ENCODE measurements at places on chromosomes 3 and 15.

GRCh38 chr3:158430448-158430847, 140.5 kb upstream of the MLF1 start:
- no peak for DNase-seq

- DNase-seq = no peak
Measured at GRCh38 chr3:65173841-65174240, 486.0 kb upstream of the ADAMTS9 start.

DNA sequence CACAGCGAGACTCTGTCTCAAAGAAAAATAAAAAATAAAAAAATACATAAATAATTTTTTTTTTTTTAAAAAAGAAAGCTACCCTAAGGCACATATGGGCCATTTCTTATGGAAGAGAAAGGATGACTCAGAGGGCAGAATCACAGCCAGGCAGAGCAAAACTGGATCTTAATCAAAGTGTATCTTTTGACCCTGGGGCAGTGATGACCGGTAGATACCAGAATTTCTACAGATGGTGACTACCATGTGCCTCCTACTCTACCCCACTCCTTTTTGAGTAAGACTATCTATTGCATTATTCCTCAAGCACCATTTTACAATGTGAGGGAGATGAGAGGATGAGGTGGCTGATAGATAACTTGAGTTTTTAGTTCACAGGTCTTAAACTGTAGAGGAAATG, 26.0 kb downstream of the TARS3 start:
- DNase-seq = no peak

- no peak for DNase-seq
Measured at GRCh38 chr3:16912400-16913263, 27.9 kb downstream of the PLCL2 start.

GRCh38 chr3:155981669-155982068, 111.2 kb downstream of the GMPS start:
- DNase-seq = no peak

GRCh38 chr3:133408366-133408765, 8.5 kb downstream of the BFSP2 start:
- no peak for DNase-seq

DNA sequence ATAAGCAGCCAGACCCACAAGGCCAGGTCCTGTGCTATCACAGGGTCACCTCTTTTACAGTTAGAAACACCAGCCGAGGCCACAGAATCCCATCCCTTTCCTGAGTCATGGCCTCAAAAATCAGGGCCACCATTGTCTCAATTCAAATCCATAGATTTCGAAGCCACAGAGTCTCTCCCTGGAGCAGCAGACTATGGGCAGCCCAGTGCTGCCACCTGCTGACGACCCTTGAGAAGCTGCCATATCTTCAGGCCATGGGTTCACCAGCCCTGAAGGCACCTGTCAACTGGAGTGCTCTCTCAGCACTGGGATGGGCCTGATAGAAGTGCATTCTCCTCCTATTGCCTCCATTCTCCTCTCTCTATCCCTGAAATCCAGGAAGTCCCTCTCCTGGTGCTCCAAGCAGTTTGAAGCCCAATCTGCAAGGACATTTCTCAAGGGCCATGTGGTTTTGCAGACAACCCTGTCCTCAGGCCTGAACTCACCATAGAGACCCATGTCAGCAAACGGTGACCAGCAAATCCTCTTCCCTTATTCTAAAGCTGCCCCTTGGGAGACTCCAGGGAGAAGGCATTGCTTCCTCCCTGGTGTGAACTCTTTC, 39.6 kb downstream of the TGM4 start:
- DNase-seq = peak; percentile 58
